Adrenal gland (tissue), 19 donors: ENCODE measurements at places on chromosomes 1 and 21. TPM values are rescaled to one million over a fixed set of nuclear protein-coding genes. Genes with fewer than 3 reads are reported as not detected.

NHLH2 gene
- not detected for total RNA-seq

SPRR1A gene
- total RNA-seq, result not detected

CA6 gene
- total RNA-seq, result not detected

EDN2 gene
- not detected for total RNA-seq

BTBD8 gene
- total RNA-seq, result 9.5 TPM

DNA sequence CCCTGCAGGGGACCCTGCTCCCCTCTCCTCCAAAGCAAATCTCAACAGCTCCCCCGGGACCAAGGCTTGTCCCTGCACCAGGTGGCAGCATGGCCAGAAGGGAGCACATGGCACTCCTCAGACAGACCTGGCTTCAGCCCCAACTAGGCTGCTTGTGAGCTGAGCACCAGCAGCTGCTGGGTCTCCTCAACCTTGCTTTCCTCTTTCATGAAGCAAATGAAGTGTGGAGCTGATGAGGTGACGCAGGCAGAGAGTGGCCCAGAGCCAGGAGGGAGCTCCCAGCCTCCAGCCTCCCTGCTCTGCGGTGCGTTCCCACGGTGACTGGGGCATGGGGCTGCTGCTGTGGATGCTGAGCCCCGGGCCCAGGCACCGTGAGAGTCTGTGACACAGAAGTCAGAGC is 34.0 kb downstream of the MEGF6 start:
- no peak for DNase-seq

DNA sequence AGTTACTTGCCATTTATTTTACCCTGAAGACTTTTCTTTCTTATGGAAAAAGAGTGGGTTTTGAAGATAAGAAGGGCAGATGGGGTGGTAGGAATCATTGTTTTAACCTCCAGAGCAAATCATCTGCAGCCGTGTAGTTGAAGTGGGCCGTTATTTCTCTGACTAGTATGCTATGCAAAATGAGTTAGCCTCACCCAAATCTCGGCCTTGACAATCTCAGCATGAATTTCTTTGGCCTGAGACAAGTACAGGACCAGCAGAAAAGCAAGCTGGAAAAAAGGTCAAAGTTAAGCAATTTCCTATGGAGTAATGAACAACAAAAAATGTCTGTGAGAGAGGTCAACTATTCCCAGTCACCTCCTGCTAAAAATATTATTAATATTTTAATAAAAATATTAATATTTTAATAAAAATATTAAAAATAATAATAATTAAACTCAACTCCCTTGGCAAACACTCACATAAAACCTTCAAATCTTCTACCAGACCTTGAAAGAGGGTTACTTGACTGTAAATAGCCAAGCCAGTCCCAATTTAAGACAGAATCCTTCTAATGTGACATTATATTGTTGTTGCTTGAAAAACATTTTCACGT is 6.8 kb upstream of the TEKT2 start:
- DNase-seq, result no peak

GRCh38 chr1:82487778-82488177 is 687.0 kb downstream of the ADGRL2 start:
- no peak for DNase-seq

- DNase-seq, result no peak
Observed at GRCh38 chr21:22725436-22725835, 1727.2 kb downstream of the NCAM2 start.

- DNase-seq, result no peak
Observed at GRCh38 chr1:39472826-39473225, 18.6 kb upstream of the BMP8A start.

DNA sequence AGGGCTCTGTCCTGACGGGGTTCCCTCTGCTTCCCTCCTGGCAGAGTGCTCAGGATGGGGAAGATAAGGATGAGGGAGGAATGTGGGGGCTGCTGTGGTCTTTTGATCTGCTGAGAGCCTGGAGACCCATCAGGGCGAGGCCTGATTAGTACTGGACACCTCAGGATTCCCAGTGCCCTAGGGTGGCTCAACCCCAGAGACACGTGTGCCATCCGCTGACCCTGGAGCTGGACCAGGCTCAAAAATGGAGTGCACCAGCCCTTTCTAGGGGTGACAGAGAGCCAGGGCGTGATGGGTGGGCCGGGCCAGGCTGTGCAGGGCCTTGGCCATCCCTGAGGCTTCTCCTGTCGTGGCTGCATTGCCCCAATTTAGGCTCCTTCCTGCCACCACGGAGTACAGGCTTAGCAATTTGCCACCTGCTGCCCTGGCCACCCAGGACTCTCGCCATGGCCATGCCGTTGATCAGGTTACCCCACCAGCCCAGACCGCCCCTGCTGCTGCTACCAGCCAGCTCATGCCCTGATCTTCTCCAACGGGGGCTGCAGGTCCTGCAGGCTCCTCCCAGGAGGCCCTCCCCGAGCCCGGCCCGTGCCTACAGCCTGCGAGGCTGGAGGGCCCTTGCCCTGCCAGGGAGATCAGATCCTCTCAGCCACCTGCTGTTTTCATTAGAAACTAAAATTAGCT is 9.5 kb downstream of the WNT4 start:
- no peak for DNase-seq

DNA sequence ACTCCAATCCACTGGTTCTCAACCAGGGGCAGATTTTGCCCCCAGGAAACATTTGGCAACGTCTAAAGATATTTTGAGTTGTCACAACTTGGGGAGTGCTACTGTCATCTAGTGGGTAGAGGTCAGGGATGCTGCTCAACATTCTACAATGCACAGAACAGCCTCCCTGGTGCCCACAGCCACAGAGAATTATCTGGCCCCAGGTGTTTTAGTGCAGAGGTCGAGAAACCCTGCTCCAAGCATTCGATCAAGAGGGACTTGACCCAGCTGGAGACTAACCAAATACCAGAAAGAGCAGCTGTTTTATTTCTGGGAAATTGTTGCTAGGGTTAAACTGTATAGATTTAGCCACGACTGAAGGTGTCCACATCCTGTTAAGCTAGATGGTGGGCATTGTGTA is 19.2 kb downstream of the CD247 start:
- DNase-seq, result no peak
